ENCODE measurements at places on chromosomes 1 and 21. TPM values are rescaled to one million over a fixed set of nuclear protein-coding genes. Genes with fewer than 3 reads are reported as not detected.
A peak's percentile ranks its signal among the peaks of the same experiment; 100 is the strongest.

NCF2 gene
- total RNA-seq, result 29.5 TPM

DNA sequence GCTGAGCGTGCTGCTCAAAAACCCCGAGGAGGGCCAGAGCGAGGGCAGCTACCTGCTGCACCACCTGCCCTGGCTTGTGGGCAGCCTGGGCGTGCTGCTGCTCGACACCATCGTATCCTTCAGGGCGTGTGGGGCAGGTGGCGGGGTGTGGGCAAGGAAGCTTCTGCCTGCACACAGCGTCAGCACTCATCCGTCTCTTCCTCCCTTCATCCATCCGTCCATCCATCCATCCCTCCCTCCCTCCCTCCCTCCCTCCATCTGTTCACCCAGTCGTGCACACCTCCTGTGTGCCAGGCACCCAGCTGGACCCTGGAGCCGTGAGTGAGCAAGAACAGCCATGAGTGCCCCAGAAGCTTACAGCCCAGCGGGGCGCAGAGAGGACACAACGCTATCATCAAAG, 15.2 kb downstream of the SLC66A1 start:
- no peak for DNase-seq

TSPAN2 gene
- total RNA-seq, result 4.3 TPM

GRCh38 chr1:205939690-205940330, 3.4 kb downstream of the SLC26A9 start:
- DNase-seq, result peak; percentile 15

- DNase-seq, result no peak
Observed at GRCh38 chr21:25244735-25245134, 362.5 kb downstream of the MRPL39 start.

DNA sequence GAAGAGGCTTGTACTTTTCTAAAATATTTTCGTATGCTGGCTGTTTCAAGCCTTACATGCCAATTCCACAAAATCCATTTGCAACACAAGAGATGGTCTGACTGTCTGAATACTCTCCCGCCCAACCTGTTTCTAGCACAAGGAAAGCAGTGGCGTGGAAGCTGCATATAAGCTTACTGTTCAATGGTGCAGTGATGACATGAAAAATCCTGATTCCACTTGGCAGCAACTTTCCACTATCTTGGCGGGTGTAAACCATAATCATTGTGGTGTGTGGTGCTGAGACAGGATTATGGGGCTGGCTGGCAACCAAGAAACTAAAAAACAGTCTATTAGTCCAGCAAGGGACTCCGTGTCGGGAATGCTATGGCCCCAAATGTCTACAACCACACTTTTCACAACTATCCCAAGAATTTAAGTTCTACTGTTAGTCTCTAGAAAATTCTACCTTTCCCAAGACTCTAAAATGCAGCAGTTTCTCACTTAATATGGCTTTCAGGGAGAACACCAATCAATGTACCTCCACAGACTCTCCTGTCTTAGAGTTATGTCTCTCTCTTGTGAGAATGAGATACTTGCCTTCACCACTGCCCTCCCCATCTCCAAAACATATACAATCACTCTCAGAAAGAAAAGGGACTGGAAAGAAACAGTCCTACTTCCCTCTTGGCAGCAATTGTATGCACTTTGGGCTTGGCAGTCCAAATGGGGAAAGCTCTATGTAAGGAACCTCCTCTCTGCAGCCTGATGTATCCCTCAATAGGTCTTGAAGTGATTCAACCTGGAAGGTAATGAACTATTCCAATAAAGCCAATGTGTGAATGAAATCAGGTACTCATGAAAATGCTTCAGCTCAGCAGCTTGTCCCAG, 9.5 kb downstream of the COLGALT2 start:
- DNase-seq, result no peak

GRHL3 gene
- 0.28 TPM for total RNA-seq

GRCh38 chr1:182588500-182589396, at the start of gene RNASEL:
RNASEL (minus strand) TSS chr1:182589256; CDS start chr1:182586806, 2,450 bp downstream.
- peak; percentile 62 for DNase-seq

DNA sequence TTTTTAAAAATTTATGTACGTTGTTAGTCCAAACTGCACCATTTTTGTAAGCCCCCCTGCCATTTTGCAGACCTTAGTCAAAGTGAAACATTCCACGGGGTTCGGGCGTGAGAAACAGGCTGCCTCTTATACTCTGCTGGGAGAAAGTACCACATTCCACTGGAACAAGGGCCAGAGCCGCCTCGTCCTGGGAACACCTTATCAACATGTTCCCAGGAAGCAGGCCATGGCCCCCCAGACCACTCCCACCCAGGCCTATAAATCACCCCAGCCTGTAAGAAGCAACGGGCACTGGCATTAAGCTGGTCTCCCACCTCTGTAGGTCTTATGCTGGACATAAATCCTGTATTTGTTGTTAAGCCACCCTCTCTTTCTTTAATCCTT, 854 bp upstream of the ZRANB2 start:
- DNase-seq, result no peak

SELL gene
- total RNA-seq, result 211 TPM
